ENCODE measurements at places on chromosomes 6 and 20.

DNA sequence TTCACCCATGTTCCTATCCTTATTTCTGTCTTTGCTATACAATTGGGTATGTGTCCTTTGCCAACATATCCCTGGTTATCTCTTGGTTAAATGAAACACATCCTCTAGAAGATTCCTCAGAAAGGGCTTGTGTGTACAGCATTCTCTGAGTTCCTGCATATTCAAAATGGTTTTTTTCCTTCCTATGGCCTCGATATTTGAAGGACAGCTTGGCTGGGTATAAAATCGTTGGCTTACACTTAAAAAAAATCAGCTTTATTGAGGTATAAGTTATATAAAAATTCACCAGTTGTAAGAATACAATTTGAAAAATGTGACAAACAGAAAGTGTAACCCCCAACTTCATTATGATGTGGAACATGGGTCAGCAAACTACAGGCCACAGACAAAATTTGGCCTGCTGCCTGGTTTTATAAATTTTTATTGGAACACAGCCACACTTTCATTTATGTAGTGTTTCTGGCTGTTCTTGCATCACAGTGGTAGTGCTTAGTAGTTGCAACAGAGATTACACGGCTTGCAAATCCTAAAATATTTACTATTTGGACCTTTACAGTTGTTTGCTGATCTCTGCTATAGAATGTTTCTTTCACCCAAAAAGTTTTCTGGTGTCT is 16.7 kb downstream of the PCMT1 start:
- no peak for DNase-seq

DNA sequence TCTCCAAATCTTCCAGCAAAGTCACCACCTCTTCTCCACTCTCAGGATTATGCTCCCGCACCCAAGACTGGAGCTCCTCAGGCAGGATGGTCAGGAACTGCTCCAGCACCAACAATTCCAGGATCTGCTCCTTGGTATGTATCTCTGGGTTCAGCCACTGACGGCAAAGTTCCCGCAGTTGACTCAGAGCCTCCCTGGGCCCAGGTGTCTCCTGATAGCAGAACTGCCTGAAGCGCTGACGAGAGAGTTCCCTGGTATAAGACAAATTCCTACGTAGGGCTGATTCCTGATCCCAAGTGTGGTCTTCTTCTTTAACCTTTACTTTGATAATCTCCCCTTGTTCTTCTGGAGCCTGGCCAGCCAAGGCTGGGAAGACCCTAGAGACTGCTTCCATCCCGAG is 60.6 kb downstream of the GPX5 start:
- DNase-seq: no peak

- no peak for DNase-seq
Measured at GRCh38 chr6:11447265-11447664, 90.3 kb upstream of the TMEM170B start.

GRCh38 chr6:162921510-162922040 is 193.8 kb downstream of the PACRG start:
- no peak for DNase-seq

- DNase-seq: no peak
Measured at GRCh38 chr20:23142162-23143050, 56.3 kb upstream of the CD93 start.

DNA sequence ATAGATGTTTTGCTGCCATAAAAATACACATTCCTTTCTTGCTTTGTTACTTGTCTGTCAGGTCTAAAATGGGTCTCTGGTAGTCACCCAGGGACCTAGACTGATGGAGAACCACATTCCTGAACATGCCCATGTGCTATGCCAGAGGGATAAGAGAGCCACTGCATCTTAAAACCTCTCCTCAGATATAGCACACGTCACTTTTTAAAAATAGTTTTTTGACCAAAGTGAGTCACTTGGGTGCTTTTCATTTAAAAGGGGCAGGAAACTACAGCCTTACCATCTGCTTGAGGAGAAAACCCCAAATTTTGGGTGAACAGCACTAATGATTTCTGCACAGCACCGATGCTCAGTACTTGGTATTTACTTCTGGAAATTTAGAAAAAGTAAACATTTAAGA is 197.8 kb downstream of the OGFRL1 start:
- DNase-seq: no peak

GRCh38 chr20:24678351-24679106 is 209.1 kb downstream of the SYNDIG1 start:
- DNase-seq: no peak

DNA sequence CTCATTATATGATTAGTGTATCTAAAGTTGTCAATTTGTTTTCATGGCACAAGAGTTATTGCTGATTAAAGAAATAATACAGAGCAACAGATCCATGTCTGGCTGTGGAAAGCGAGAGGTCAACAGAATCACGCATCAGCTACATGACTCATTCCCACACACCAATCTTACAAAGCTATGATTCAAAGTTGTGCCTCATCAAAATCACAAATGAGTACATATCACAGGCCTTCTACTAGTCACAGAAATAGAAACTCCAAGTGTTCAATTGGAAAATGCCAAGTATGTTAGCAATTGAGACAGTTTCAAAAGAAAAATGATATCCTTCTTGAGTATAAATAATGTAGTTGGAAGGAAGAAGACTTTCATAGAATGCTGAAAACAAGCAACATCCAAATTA is 57.8 kb upstream of the NKAIN2 start:
- DNase-seq: no peak

DNA sequence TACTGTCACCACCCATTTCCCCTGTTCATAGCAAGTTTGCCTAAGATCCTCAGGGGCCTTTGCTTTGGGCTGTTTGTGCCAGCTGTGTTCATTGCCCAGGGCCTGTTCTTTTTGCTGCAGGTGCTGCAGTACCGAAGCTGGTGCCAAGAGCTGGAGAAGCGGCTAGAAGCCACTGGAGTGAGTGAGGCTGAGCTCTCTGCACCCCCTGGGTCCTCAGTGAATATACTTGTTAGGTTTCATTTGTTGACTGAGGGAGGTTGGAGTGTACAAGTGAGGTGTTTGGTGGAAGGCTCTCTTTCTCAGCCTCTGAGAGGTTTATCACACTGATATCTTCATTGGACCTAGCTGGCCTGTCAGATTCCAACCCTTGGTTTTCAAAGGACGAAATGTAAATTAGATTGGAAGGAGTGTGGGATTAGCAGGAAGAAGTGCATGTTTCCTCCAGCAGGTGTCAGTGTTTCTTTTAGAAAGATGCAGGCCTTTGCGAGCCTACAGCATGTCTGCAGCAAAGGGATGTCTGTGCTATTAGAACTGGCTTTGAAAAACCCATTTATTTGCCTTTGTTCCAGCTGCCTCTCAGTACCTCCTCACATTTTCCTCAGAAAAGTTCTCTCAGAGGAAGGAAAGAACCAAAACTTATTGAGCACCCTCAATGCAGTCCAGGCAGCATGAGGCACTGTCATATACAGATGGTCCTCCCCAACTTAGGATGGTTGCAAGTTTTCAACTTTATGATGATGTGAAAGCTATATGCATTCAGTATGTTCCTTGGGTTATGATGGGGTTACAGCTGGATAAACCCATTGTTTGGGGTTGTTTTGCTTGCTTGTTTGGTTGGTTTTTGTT is 8.3 kb downstream of the CEP250 start:
- DNase-seq: no peak

- DNase-seq: no peak
Measured at GRCh38 chr6:125968493-125968892, 11.9 kb downstream of the HINT3 start.

- no peak for DNase-seq
Measured at GRCh38 chr6:163120223-163120622, 294.3 kb upstream of the QKI start.

DNA sequence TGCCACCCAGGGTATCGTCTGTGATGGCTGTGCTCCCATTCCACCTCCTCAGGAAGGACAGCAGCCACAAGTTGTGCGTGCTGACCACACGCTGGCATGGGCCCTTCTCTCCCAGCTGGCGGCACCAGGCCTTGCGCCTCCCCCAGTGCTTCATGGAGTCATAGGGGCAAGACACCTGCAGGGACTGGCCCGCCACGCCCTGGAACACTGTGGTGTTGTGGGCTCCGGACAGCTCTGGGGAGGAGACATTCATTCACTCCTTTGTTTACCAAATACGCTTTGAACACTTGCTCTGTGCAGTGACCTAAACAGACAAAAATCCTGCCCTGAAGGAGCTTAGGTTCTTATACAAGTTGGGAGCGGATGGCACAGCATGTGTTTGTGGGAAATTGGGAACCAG is 1.5 kb downstream of the TREM2 start:
- DNase-seq: no peak

- no peak for DNase-seq
Measured at GRCh38 chr6:169144356-169144755, 109.3 kb downstream of the THBS2 start.

- DNase-seq: no peak
Measured at GRCh38 chr6:80938131-80938530, 814.4 kb downstream of the TENT5A start.

DNA sequence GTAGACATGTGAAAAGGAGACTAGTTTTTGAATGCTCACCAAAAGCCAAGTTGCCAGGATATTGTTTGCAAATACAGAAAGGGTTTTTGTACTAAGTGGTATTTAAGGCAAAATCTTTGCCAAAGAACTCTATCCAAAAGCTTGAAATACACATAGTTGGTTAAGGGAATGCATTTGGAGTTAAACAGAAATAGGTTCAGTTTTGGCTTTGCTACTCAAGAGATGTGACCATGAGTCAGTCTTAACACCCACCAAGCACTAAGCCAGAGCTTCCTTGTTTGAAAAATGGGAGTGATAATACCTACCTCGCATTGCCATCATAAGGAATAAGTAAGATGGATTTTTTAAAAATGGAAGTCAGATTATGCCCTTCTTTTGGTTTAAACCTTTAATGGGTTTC is 191.7 kb upstream of the LAMP5 start:
- DNase-seq: no peak

DNA sequence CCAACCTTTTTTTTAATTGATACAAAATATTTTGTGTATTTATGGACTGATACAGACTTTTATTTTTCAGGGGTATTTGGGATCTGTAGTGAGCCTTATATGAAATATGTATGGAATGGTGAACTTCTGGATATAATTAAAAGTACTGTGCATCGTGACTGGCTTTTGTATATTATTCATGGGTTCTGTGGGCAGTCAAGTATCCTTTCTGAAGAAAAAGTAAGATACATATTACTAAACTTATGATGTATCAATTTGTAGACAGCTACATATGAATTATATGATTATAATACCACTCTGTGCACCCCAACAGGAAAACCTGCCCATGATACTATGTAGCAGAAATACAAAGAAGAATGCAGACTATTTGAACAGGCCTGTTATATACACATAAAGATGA is 47.2 kb downstream of the FIG4 start:
- DNase-seq: no peak

- DNase-seq: no peak
Measured at GRCh38 chr6:88722686-88723085, 240.7 kb downstream of the RNGTT start.

DNA sequence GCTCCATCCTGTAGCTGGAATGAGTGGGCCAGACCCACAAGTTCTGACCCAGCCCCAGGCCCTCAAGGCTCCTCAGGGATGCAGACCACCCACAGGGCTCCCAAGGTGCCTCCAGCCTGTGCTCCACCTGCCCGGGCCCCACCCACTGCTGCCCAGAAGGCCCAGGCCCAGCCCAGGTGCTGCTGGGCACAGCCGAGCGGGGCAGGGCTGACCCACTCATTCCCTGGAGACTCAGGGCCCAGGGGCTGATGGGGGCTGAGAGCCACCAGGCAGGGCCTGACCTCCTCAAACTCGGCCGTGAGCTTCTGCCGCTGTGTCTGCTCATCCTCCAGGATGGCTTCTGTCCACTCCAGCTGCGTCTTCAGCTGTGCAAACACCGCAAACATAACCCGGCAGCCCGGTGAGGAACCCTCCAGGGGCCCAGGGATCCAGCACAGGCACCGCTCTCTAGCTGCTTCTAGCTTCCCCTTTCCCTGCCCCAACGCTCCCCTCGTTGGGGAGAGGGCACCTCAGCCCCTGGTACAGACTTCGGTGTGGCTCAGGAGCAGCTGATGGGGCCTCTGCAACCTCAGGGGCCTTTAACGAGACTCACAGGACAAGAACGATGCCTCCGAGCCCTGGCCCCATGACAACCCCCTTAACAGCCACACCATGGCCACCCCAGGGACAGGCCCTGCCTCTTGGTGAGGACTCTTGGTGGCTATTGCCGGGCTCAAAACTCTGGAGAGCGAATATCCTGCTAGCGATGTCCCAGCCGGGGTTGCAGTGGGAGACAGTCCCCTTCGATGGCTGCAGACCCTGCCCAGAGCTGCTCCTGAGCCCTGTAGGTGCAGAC is 46.0 kb downstream of the DSTN start:
- peak; percentile 26 for DNase-seq

DNA sequence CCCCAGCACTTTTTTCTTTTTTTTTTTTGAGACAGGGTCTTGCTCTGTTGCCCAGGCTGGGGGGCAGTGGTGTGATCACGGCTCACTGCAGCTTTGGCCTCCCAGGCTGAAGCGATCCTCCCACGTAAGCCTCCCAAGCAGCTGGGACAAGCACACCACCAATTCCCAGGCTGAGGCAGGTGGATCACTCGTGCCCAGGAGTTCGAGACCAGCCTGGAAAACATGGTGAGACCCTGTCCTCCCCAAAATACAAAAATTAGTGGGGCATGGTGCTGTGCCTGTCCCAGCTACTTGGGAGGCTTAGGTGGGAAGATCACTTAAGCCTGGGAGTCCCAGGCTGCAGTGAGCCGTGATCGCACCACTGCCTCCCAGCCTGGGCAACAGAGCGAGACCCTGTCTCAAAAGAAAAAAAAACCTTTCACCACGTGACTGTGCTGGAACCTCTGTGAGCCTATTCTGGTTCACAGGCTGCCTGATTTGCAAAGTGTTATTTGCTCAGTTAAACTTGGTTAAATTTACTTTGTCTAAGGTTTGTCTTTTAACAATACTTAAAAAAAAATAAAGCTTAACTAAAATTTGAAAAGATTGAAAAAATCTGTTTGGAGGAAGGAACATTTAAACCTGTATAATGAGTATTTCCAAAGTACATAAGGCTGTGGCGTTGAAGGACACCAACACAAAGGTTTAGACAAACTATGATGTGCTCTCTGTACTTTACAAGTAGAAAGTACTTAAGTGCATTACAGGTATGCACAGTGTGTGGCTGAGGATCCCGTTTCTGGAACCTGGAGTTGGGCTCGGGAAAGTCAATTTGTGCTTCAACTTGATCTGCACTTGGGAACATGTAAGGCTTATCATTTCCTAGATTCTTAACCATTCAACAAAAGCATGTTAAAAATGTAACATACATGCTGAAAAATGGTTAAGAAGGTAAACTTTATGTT is 55.0 kb downstream of the PPP1R3G start:
- DNase-seq: no peak

DNA sequence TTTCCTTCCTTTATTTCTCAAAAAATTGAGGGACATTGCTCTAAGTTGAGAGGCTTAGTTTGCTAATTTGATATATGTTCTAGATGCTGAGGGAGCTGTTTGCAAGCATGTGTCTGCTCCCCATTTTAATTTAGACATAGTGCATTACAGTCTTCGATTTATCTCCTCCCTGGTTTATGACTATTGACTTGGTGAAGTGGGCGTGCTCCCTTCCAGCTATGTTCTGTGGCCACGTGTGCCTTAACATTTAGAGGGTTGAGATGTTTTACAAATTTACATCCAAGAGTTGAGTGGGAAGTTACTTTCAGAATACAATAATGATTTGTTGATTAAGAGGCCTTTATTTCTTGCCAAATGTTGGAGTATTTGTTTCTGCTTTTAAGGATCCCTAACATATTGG is 48.2 kb downstream of the KLHL32 start:
- no peak for DNase-seq

All from activated T-cell treated with anti-CD3 and anti-CD28 coated beads, Interleukin-2, amount 50 U/mL, for 24 hours (primary cell).